ENCODE measurements at places on chromosomes 16 and 17. TPM values are rescaled to one million over a fixed set of nuclear protein-coding genes. Genes with fewer than 3 reads are reported as not detected.

Gene MAFG
- total RNA-seq: 33.8 TPM

Gene SDR42E2
- total RNA-seq: not detected

Gene ZFHX3
- 0.34 TPM for total RNA-seq

Gene ZG16
- total RNA-seq: not detected

Gene MYH11
- total RNA-seq: not detected

Gene CD300A
- 10.4 TPM for total RNA-seq

Gene SPNS2
- 0.17 TPM for total RNA-seq

Gene MAF
- total RNA-seq: 90.5 TPM

Gene IL32
- 993 TPM for total RNA-seq

Gene GLIS2
- total RNA-seq: 0.54 TPM

DNA sequence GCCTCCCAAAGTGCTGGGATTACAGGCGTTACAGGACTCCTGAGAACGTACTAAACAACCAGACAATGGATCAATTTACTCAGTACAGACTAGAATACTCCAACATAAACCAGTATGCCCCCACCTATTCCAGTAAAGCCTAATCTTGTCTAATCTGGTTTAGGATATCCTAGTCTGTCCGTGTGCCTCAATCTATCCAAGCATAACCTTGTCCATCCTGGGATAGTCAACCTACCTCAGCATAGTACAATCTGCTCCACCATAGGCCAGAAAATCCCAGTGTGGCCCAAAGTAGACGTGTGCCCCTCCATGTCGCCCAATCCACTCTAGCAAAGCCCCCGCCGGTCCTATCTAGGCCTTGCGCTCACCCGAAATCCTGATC is 625 bp downstream of the DVL2 start:
- no peak for DNase-seq

DNA sequence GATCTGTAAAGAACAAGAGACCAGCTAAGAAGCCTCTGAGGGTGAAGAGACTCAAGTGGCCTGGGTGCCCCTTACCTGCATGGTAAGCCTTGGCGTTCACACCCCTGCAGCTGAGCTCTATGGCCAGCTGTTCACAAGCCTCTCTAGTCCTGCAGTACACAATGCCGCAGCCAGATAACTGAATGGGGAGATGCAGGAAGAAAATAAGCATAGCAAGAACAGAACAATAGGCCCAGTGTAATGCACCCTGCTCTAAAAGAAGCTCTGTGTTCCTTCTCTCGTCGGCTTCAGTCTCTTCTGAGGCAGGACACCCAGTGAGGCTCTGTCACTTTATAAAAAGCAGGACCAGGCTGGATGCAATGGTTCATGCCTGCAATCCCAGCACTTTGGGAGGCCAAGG is 5.4 kb downstream of the RECQL5 start:
- no peak for DNase-seq

GRCh38 chr17:77006971-77007649 is 133.7 kb upstream of the SEC14L1 start:
- DNase-seq: no peak

- no peak for DNase-seq
Observed at GRCh38 chr16:47538472-47538871, 77.3 kb downstream of the PHKB start.

- no peak for DNase-seq
Observed at GRCh38 chr16:28562199-28562598, 8.5 kb downstream of the SGF29 start.

- no peak for DNase-seq
Observed at GRCh38 chr17:55969562-55970324, 183.5 kb upstream of the ANKFN1 start.

- no peak for DNase-seq
Observed at GRCh38 chr17:40175928-40176753, 1.1 kb upstream of the RAPGEFL1 start.

DNA sequence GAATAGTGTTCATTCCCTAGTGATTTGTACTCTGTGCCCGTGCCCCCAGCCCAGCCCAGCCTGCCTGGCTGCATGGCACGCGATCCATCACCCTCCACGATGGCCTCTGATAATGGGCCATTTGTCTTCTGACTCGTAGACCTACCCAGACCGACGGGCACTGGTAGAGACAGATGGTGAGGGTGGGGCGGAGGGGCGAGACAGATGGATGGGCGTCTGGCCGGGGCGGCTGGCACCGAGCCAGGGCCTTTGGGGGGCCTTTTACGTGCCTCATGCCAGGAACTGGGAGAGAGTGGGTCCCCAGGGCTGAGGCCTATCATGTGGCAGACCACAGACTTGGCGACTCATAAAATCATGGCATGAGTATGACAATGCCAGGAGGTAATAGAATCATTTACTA is 25.4 kb downstream of the CRHR1 start:
- DNase-seq: no peak

- DNase-seq: no peak
Observed at GRCh38 chr17:27671591-27671910, 40.6 kb downstream of the LGALS9 start.

- no peak for DNase-seq
Observed at GRCh38 chr16:68732741-68733399, 4.2 kb upstream of the CDH1 start.

DNA sequence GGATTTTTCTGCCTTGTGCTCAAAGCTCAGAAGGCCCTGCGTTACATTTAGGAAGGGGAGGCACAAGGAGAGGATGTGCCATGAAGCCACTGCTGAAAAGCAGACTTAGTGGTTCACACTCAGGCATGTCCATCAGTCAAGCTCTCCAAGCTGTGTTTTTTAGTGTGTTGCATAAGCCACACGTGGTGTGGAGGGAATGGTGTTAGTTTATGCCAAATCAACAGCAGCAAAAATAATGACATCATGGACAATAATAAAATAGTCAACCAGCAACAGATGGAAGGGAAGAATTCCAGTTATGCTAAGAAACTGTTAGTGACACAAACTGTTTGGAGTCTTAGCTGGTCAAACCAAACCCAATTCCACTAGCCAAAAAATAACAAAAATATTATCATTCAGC is 438.3 kb downstream of the NPIPA7 start:
- no peak for DNase-seq

DNA sequence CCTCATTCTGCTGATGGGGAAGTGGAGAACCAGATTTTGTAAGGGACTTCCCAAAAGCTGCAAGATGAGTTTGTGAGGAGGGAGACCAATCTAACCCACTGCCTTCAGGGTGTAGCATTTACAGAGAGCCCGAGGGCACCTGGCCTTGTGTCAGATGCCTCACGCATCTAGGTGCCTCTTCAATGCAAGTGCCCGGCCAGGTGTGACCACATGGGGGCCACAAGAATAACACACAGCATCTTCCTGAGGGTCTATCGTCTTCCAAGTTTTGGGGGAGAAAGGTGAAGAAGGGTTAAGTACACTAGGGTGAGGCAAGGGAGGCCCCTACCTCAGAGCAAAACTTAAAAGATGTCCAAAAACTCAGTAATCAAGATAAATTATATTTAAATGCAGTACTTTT is 401.7 kb upstream of the CDH5 start:
- DNase-seq: no peak
